ENCODE measurements at places on chromosomes 11 and 22. TPM values are rescaled to one million over a fixed set of nuclear protein-coding genes. Genes with fewer than 3 reads are reported as not detected.

MS4A15 gene
- total RNA-seq, result not detected

RIC3 gene
- total RNA-seq, result 29.5 TPM

DNA sequence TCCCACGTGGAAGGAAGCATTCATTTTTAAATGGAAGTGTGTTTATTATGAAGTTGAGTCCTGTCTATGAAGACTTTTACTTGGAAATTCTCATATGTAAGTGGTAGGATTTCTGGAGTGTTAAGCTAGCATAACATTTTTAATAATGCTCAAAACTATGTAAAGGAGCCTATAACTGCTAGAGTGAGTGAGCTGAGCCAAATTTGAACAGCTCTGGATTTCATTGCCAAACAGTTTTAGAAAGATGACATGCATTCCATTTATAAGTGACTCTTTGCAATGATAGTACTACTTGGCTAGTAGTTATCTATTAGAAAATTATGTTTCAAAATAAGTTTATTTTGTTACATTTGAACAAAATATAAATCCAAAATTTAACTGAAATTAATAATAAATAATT lies 721.2 kb downstream of the LUZP2 start:
- no peaks in the 10 kb centered on the region for H3K4me1 ChIP-seq
- H3K27ac ChIP-seq, result no peak overlapping the region
- no peaks in the 10 kb centered on the region for H3K27me3 ChIP-seq
- H3K36me3 ChIP-seq, result no peaks in the 10 kb centered on the region
- no peak for DNase-seq

- H3K27me3 ChIP-seq, result no peaks in the 10 kb centered on the region
- no peak overlapping the region for H3K27ac ChIP-seq
- H3K4me1 ChIP-seq, result peaks cover 6% of the 10 kb centered on the region
- H3K4me3 ChIP-seq, result no peak overlapping the region
- DNase-seq, result peak; percentile 45
Measured at GRCh38 chr22:39446239-39446721, 10.5 kb upstream of the MGAT3 start.

GRCh38 chr22:27853424-27853823 lies 51.9 kb upstream of the MN1 start:
- peaks cover 43% of the 10 kb centered on the region for H3K4me1 ChIP-seq
- H3K27ac ChIP-seq, result no peak overlapping the region

- no peak for DNase-seq
- no peaks in the 10 kb centered on the region for H3K36me3 ChIP-seq
- H3K27me3 ChIP-seq, result no peaks in the 10 kb centered on the region
- no peak overlapping the region for H3K27ac ChIP-seq
- peaks cover 35% of the 10 kb centered on the region for H3K4me1 ChIP-seq
- H3K4me3 ChIP-seq, result no peak overlapping the region
Measured at GRCh38 chr11:119605137-119605665, 123.8 kb downstream of the NECTIN1 start.

DNA sequence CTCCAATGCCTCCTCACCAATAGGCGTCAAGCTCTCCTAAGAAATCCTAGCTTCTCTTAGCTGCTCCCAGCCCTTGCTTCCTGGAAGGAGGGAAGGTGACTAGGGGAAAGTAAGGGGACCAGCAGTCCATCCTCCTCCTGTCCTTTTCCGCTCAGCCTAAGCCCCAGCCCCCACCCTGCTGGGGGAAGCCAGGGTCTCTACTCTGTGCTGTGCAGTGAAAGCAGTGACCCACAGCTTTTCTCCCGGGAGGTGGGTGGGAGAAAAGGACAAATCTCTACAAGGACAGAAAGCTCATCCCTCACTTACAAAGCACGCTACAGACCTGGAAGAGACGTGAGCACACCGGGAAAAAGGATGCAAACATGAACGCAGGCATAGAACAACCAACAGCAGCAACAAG lies 30.9 kb upstream of the PHLDA2 start:
- DNase-seq, result no peak
- H3K4me3 ChIP-seq, result no peak overlapping the region
- H3K4me1 ChIP-seq, result peaks cover 15% of the 10 kb centered on the region
- no peaks in the 10 kb centered on the region for H3K27me3 ChIP-seq
- H3K36me3 ChIP-seq, result peaks cover 8% of the 10 kb centered on the region

- peak; percentile 58 for DNase-seq
- peak overlapping the region; percentile 45 for H3K4me3 ChIP-seq
- no peaks in the 10 kb centered on the region for H3K36me3 ChIP-seq
- no peak overlapping the region for H3K27ac ChIP-seq
- H3K4me1 ChIP-seq, result peaks cover 26% of the 10 kb centered on the region
Measured at GRCh38 chr11:129374081-129374992, 1.3 kb upstream of the BARX2 start.
